Stimulated activated CD4-positive, alpha-beta T cell treated with anti-CD3 and anti-CD28 coated beads, Interleukin-2, amount 100 ng/mL, for 4 hours (primary cell): ENCODE measurements at places on chromosomes 6 and 20.

DNA sequence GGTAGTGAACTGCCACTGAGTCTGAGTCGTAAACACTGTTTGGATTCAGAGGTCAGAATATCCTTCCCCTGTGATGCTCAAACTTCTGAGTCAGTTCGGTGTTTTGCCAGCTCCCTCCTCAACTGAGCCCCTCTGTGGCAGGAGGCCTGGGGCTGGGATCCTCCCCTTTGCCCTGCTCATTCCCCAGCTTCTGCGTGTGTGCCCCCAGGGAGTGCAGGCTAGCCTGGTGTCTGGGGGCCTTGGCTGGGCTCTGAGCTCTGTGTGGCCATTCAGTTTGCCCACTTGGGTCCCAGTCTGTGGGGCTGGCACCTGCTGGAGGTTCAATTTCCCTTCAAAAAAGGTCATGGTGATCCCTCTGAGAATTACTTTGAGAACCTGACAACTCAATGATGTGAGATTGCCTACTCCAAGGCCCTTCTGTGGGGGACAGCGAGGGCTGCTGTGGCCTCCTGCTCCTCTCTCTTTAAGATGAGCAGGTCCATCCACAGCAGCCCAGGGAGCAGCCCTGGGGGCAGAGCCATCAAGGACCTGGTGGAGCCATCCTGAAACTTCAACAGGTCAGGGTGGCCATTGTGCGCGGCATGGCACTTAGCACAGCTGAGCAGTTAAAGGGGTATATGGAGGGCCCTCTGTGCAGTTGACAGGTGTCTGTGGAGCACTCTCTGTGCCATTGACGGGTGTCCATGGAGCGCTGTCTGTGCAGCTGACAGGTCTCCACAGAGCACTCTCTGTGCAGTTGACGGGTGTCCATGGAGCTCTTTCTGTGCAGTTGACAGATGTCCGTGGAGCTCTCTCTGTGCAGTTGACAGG is 147.2 kb downstream of the SYCP2 start:
- DNase-seq, result no peak

DNA sequence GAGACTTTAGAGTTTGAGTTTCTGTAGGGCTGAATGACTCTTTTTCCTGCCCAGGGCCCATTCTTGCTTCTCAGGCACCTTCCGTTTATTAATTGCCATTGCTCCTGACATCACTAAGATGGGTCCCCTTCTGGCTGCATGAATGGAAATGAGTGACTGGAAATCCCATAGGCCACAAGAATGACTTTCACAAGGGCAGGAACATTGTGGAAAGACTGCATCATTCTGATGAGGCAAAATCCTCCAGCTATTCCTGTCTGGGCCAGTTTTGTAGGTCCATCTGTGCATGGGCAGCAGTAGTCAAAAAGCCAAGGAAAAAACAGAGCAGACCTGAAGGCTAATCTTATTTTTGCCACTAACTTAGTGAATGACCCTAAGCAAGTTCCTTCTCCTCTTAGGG is 19.3 kb downstream of the TMEM74B start:
- no peak for DNase-seq

- no peak for DNase-seq
Observed at GRCh38 chr6:43150051-43150751, 20.9 kb upstream of the SRF start.

- DNase-seq, result no peak
Observed at GRCh38 chr6:105058846-105059245, 101.9 kb downstream of the LIN28B start.

DNA sequence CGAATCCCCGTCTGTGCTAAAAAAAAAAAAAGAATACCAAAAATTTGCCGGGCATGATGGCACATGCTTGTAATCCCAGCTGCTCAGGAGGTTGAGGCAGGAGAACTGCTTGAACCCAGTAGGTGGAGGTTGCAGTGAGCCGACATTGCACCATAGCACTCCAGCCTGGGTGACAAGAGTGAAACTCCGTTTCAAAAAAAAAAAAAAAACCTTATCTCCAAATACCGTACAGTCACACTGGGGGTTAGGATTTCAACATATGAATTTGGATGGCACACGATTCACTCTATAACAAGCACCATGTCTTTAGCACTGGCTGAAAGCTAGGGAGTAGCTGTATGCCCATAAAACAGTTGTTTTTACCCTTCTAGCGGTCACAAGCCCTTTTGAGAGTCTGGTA is 3.8 kb downstream of the SMIM13 start:
- DNase-seq, result no peak

DNA sequence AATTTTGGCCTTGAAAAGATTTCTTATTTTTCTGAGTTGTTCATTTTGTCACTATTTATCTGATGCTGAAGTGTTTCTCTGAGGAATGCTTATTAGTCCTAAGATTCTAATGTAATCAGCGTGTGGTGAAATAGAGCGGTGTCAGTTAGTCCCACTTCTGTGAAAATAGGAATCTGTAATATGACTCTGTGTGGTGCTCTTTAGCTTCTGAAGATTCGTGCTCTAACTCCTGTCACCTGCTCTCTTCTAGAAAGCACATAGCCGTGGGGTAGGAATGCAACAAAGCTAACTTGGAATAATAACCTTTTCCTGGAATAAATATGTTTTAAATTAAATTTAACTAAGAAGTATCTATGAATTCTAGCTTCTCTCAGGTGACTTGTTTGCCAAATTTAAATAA is 90.4 kb downstream of the BCKDHB start:
- no peak for DNase-seq

DNA sequence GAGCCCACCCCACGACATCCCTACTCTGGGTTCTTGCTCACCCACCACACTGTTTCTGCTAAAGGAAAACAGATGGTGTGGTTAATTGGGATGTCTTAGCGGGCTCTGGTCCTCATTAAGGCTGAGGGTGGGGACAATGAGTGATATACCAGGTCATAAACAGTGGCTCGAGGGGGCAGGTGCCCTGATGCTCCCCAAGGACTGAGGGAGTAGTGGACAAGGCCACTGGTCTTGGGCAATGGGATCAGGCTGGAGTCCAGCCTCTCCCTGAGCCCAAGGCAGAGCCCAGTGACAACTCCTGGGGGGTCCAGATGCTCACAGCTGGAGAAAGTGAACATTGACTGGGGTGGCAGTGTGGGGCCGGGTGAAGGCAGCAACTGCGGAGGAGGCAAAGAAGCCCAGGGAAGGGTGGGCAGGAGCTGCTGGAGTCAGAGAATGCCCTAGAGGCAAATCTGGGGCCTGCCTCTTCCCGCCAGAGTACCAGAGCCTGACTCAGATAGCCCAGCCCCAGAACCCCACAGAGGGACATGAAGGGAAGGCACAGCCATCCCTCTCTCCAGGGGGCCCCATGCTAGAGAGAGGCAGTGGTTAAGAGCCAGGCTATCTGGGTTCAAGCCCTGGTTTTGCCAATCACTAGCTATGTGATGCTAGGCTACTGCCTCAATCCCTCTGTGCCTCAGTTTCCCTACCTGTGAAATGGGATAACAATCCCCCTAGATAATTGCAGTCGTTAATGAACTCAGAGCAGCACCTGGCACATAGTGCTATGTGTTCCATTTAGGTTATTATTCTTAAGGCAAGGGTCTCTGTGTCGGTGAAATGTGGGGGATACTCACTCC is 72.3 kb downstream of the MRPL14 start:
- DNase-seq, result no peak

DNA sequence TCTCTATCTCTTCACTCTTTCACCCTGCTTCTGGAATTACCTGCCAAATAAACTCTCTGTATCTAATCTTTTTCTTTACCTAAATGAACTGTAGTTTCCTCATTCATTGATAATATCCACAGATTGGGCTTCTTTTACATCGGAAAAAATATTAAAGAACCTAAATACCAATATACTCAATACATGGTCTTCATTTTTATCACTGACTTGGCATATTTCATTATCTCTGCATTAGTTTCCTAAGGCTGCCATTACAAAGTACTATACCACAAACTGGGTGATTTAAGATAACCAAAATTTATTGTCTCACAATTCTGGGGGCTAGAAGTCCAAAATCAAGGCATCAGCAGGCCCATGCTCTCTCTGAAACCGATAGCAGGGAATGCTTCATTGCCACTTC is 411.9 kb upstream of the SPTLC3 start:
- no peak for DNase-seq

DNA sequence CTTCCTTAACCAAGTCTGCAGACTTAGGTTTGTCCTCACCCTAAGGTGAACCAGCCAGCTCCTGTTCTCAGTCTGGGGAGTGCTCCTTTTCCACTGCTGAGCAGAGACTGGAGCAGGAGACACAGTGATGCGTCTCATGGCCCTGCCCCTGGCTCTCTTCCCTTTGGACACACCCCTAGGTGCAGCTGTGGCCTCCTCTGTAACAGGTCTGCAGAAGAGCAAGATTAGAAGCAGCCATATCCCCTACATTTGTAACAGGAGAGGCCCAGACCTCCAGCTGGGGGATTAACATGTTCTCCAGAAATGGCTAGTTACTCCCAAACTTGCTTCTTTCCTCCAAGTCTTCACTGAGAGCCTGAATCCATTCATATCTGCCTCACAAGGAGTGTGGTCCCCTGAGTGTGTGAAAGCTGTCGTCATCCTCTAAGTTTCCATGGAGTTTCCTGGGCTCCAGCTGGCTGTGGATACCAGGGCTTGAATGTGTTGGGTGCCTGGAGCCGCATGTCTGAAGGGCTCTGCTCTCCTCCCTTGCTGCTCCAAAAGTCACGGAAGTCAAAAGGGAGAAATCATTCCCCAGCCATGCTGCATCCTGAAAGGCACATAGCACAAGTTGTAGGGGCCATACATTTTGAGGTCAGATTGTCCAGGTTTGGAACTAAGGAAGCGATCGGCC is 57.7 kb downstream of the PPP1R14C start:
- no peak for DNase-seq

DNA sequence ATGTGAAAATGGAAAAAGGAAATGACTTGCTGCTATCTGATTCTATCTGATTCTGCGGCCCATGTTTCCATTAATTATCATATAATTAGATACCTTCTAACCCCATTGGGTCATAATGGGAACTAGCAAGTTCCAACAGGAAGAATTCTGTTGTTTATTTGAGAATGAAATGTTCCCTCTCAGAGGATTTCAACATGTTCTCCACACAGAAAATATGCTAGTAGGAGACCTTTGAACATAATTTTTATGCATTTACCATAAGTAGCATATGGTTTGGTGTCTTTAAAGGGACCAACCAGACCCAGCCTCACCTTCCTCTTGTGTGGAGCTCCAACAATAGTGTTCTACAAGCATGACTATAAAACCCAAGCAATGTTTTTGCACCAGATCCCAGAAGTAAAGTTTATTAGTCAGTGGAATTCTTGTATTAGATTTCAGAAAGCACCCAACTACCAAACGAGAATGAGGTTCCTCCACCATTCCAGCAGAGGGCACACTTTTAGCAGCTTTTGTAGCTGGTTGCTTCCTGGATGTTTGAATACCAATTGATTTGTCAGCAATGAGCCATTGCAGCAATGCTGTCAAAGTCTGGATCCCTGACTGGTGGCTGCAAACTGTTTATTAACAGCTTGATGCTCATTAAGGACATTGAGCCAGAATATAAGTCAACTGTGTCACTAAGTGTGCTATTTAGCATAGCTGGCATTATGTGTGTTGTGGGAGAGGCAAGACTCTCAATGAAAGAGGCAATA is 143.6 kb upstream of the GJE1 start:
- peak; percentile 3 for DNase-seq

DNA sequence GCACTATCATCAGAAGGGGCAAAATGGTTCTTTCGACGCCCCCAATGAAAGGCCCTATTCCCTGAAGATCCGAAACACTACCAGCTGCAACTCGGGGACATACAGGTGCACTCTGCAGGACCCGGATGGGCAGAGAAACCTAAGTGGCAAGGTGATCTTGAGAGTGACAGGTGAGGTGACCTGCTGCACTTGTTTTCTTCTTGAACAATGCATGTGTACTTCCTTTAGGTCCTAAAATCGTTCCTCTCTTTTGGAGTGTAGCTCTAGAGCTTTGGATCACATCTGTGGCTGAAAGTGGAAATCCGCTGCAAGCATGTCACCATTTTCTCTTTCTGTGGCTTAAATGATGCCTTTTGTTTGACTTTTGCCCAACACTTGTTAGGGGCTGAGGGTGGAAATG is 14.0 kb downstream of the CD83 start:
- DNase-seq, result no peak

DNA sequence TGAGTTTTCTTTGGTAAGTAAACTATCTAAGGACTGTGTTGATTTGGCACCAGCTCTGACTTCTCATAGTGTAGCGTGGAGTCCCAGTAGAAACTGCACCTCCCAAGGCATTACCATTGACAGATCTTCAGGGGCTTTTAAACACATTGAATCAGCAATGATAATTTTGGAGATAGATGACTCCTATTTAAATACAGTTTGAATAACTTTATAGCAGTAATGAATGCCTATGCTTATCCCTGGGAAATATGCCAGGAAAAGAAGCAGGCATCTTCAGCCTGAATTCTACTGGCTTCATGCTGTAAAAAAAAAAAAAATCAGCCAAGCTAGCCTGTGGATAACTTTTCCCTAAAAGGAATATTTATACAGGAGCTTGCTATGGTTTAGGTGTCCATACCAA is 895.9 kb downstream of the EYS start:
- no peak for DNase-seq

DNA sequence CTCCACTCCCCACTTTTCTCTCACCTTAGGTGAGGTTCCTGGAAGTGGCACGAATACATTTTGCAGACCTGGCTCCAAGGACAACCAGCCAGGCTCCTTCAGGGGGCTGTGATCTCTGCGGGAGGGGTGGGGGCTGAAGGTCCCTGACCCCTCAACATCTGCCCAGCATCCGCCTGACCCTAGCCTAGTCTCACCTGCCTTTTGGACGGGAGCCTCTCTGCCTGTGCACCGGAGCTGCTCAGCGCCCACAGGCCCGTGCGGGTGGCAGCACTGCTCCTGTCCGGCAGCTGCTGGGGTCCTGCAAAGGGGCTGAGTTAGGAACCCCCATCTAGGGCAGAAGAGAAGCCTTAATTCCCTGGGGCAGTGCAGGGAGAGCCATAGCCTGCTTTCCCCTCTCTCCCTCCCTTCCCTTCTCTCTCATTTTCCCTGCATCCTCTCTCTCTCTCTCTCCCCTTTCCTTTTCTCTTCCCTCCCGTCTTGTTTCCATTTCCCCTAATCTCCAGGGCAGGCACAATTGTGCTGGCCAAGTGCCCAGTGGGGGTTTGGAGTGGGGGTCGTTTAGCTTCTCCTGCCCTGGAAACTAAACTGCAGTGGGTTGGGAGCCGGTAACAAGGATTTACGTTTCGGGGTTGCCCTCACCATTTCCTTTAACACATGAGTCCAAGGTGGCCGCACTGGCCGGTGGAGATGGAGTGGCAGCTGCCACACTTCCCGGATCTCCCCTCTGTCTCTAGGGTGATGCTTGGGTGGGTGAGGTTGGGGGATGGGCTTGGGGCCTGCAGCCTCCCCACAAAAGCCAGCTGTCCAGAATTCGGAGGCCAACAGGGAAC is 54.1 kb downstream of the CTCFL start:
- DNase-seq, result no peak
